ENCODE measurements at places on chromosomes 7 and 10. TPM values are rescaled to one million over a fixed set of nuclear protein-coding genes. Genes with fewer than 3 reads are reported as not detected.

The TRPV6 gene
- 1.7 TPM for total RNA-seq

The MKX gene
- 27.5 TPM for total RNA-seq

The NPTX2 gene
- total RNA-seq: not detected

The THSD7A gene
- 0.05 TPM for total RNA-seq

The SPDYE2 gene
- not detected for total RNA-seq

The ADAM22 gene
- 10.0 TPM for total RNA-seq

The CXCL12 gene
- total RNA-seq: 0.47 TPM

The IQUB gene
- total RNA-seq: 0.79 TPM

The EBLN1 gene
- not detected for total RNA-seq

The CYP51A1 gene
- 85.7 TPM for total RNA-seq

The SSC4D gene
- total RNA-seq: 1.1 TPM

The C10orf143 gene
- total RNA-seq: 0.66 TPM

The ZCWPW1 gene
- total RNA-seq: 1.5 TPM

The SEMA3D gene
- total RNA-seq: 1.4 TPM

The CLRN3 gene
- total RNA-seq: 0.39 TPM

The ACHE gene
- 1.8 TPM for total RNA-seq

The ARHGAP22 gene
- 9.9 TPM for total RNA-seq

The FXYD4 gene
- 0.71 TPM for total RNA-seq

The EN2 gene
- 0.32 TPM for total RNA-seq

The EBF3 gene
- 0.12 TPM for total RNA-seq

The ANK3 gene
- 15.3 TPM for total RNA-seq

The LIPN gene
- total RNA-seq: not detected

The TMEM236 gene
- total RNA-seq: 0.07 TPM

The CYP2E1 gene
- 1.5 TPM for total RNA-seq

The C10orf67 gene
- total RNA-seq: not detected

The TET1 gene
- total RNA-seq: 2.7 TPM

The FAM25A gene
- total RNA-seq: 2.7 TPM

The TMEM72 gene
- not detected for total RNA-seq

The ZNF467 gene
- total RNA-seq: 11.3 TPM

The CFAP43 gene
- 4.0 TPM for total RNA-seq

The COBL gene
- total RNA-seq: 19.3 TPM

The CALML3 gene
- total RNA-seq: not detected

The DYDC2 gene
- total RNA-seq: not detected

The EXOC4 gene
- 40.3 TPM for total RNA-seq

The TAS2R41 gene
- not detected for total RNA-seq

The MKRN1 gene
- total RNA-seq: 95.0 TPM

The LOXL4 gene
- 1.3 TPM for total RNA-seq

The HOXA3 gene
- total RNA-seq: 9.2 TPM

The CYTH3 gene
- total RNA-seq: 16.7 TPM

The NRCAM gene
- 0.15 TPM for total RNA-seq

The POMZP3 gene
- total RNA-seq: 20.1 TPM

The MMP21 gene
- not detected for total RNA-seq

The ZNF804B gene
- total RNA-seq: not detected

The SLC26A5 gene
- total RNA-seq: 0.15 TPM

The PAX4 gene
- not detected for total RNA-seq

The AKR1C4 gene
- not detected for total RNA-seq

The TEX47 gene
- total RNA-seq: not detected

All from HCT116 (cell line).